ENCODE measurements at places on chromosomes 4 and X.
A peak's percentile ranks its signal among the peaks of the same experiment; 100 is the strongest.

DNA sequence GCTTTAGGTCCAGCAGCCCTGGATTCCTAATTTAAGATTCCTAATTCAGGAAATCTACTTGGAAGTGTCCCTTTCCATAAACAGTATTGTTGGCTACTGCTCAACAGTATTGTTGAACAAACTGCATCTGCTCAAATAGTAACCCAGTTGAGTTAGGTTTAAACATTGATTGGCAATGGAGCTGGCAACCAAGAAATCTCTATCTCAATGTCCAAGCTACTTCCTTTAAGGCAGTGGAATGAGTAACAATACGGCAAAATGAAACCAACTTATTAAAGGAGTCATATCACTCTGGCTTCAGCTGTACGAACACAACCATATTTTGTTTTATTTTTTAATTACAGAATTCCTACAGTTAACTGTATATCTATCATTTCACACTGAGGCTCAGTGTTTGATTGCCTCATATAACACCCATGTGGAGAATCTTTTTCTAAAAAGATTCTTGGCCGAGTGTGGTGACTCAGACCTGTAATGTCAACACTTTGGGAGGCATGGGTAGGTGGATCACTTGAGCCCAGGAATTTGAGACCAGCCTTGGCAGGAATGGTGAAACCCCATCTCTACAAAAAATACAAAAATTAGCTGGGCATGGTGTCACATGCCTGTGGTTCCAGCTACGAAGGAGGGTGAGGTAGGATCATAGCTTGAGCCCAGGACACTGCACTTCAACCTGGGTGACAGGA lies 71.7 kb upstream of the IL13RA1 start:
- DNase-seq = peak; percentile 3

DNA sequence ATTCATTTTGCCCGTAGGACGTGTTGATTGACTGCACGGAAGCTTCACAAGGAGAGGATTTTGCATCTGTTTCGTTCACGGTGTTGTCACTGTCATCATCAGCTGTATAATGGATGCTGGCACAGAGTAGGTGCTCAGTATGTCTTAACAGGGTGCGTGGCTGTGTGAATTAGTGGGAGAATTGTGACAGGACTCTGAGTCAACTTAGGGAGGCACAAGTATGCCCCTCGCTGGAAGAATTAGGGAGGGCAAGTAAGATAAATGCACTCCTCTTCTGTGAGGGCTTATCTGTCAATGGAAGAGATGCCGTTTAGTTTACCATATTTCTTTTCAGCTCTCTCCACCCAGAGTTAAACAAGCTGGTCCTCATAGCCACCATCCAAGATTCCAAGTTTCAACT lies 107.2 kb downstream of the TRIML1 start:
- DNase-seq = no peak

DNA sequence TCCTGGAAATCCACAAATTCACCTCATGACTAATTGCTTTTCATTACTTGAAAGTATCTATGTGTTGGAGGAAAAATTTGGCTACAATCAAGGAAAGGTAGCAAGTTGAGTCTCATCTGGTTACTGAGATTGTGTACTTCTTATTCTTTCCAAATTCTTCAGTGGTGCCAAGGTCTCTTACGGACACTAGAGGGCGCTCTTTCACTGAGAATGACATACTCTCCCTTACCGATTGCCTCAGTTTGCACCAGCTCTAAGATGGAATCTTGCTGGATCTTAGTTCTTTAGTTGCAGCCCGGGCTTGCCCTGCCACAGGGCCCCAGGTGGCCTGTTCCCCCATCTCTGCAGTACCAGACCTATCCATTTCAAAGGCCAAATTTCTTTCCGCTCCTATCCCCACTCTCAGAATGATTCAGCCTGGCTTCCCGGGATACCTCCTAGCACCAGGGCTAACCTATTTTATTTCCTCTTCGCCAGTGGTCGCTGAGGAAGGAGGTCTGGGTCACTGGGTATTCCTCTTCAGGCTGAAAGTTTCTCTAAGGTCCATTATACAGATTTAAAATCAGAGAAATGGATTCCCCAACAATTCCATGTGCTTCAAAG lies 24.6 kb upstream of the GPR50 start:
- peak; percentile 46 for DNase-seq

GRCh38 chrX:136147976-136148375 lies 643 bp downstream of the FHL1 start:
- no peak for DNase-seq

GRCh38 chrX:9253211-9253610 lies 211.6 kb upstream of the TBL1X start:
- DNase-seq = no peak

GRCh38 chr4:122576261-122577188 lies 44.3 kb downstream of the IL21 start:
- peak; percentile 40 for DNase-seq

DNA sequence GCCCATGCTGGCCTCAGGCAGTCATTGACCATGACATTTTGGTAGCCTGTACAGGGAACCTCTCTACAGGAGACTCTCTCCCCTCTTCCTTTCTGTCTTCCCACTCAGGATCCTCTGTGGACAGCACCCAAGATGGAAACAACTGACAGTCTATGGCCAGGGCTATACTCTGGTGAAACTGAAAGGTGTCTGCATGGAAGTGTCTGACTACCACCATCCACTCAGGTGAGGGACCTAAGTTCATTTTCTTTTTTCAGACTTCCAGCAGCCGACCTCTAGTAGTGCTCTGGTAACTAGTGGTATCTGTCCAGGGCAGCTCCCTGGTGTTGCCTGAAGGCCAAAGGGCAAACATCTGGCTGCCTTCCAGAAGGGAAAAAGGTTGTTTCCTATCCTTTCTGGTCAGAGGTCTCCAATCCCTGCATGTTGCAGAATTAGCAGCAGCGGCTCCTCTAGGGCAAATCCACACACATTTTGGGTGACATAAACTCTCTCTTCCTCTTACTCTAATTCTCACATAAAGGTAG lies 804.5 kb downstream of the C4orf33 start:
- DNase-seq = no peak

GRCh38 chr4:37517326-37517725 lies 168.8 kb downstream of the RELL1 start:
- no peak for DNase-seq

- DNase-seq = no peak
These were observed 100.1 kb downstream of the LCORL start for GRCh38 chr4:17921451-17921850.

- no peak for DNase-seq
These were observed 32.5 kb downstream of the SORBS2 start for GRCh38 chr4:185779517-185779916.

DNA sequence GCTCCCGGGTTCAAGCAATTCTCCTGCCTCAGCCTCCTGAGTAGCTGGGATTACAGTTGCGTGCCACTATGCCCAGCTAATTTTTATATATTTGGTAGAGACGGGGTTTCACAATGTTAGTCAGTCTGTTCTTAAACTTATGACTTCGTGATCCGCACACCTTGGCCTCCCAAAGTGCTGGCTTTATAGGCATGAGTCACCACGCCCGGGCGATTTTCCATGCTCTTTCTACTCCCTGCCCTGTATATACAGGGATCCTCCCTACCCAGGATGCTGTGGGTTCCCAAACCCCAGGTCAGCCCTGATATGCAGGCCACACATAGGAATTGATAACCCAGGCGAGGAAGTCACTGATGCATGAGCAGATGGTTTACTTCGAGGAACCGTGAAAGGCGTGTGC lies 31.4 kb downstream of the SSX5 start:
- peak; percentile 72 for DNase-seq

DNA sequence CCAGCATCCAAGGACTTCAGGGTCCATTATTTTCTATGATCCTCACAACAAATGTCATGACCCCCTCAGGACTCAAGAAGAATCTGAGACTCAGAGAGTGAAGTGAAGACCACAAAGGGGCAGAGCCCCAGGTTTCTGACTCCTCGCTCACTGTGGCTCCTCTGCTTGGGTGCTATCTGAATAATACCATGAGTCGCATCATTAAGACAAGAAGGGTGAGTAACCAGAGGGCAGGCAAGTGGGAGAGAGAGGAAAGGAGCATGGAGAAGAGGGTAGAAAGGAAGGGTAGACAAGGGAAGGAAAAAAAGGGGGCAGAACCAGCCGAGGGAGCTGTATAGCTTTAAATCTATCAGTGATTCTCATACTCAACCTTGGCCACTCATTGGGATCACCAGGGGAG lies 15.5 kb upstream of the HSD17B10 start:
- no peak for DNase-seq

DNA sequence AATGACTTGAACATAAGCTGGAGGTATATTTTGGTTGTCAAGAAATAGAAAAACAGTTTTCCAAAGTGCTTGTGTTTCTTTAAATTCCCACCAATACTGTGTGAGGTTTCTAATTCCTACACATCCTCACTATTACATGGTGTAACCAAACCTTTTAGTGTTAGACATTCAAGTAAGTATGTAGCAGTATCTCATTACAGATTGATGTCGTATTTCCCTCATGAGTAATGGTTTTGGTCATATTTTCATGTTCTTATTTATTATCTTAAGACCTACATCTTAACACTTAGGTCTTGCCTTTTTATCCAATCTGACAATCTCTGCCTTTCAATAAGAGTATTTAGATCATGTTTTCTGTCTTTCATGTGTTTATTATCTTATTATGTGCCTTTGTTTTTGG lies 253.7 kb upstream of the ANXA10 start:
- no peak for DNase-seq

DNA sequence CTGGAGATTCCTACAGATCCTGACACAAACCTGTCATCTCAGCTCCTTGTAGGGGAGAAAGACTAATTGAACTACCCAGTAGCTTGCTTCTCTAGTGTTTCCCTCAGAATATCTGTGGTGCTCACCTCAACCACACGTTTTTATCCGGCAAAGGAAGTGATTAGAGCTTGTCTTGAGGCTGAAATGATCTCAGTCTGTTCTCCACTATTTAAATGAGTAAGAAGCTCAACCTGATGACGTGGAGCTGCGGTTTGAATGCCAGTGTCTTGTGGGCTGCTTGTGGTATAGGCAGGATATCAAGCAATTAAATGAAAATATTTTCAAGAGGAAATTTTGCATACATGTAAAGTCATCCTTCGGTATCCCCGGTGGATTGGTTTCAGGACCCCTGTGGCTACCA lies 270.2 kb downstream of the TLL1 start:
- DNase-seq = peak; percentile 82

- peak; percentile 69 for DNase-seq
These were observed 15.2 kb downstream of the CAPN6 start for GRCh38 chrX:111254896-111255693.

- DNase-seq = no peak
These were observed 1063.8 kb upstream of the INTU start for GRCh38 chr4:126568652-126569570.

- DNase-seq = no peak
These were observed 58.1 kb upstream of the HOPX start for GRCh38 chr4:56739066-56739777.

GRCh38 chr4:86055898-86056297 lies 304.0 kb downstream of the MAPK10 start:
- peak; percentile 38 for DNase-seq

DNA sequence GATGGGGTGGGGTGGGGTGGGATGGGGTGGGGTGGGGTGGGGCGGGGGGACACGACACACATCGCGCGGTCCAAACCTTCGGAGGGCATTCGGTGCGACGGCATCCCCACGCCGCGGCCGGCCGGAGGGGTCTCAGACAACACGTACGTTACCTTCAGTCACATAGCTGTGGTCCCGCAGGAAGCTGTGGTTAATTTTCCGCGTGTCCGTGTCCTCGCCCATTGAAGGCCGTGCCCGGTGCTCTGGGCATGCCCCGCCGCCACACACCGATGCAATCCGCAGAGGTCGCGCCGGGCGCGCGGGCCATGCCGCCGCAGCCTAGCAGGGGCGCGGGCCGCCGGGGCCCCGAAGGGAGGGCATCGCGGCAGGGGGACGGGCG lies 417 bp downstream of the PPP2R2C start:
- no peak for DNase-seq

DNA sequence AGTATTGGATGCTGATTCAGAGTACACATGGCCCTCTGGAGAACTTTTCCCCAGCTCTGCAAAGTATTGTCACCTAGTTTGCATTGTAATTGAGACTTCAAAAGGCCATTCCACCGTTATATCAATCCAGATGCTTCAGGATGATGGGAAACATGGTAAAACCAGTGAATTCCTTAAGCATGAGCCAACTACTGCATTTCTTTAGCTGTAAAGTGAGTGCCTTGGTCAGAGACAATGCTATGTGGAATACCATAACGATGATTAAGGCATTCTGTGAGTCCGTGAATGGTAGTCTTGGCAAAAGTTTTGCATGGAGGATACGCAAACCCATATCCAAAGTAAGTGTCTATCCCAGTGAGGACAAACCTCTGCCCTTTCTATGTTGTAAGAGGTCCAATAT lies 355.2 kb downstream of the DCAF12L2 start:
- no peak for DNase-seq

DNA sequence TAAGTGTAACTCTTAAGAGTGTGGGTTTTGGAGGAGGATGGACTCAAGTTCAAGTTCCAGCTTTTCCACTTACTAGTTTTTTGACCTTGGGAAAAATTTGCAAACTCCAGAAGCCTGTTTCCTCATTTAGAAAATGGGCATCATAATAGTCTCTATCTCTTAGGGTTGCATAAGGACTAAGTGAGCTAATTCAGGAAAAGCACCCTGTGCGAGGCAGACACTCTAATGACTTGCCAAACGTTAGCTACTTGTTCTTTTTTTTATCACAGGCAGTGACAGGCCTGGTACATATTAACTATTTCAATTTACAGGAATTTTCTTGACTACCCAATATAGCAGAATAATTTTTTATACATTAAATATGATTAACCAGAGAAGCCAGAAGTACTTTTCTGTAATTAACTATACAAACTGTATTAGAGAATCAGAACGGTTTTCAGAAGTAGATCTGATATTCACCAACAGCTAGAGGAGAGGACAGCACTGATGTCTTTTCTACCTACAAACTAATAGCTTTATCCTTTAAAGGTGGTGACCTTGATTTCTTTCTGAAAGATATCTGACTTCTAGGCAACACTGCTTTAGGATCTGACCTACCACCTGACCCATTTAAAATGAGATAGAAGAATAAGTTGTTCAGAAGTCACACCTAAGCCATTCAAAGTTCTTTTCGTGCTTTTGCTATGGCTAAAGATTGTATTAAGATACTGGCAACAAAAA lies 139.6 kb upstream of the HAND2 start:
- DNase-seq = no peak

DNA sequence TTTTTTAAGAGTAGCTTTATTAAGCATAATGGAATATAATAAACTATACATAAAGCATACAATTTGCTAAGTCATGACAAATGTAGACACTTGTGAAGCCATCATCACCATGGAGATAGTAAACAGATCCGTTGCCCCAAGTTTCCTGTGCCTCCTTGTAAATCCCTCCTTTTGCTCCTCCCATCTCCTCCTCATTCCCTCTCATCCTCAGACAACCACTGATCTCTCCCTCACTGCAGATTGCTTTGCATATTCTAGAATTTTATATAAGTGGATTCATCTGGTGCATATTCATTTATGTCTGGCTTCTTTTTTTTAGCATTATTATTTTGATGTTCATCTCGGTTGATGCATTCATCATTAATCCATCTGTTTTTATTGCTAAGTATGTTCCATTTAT lies 67.0 kb downstream of the CYTL1 start:
- DNase-seq = no peak

- no peak for DNase-seq
These were observed 17.7 kb upstream of the CPE start for GRCh38 chr4:165360985-165361670.
